Progenitor cell of endocrine pancreas (in vitro differentiated cells): ENCODE measurements at places on chromosomes 7 and 10. TPM values are rescaled to one million over a fixed set of nuclear protein-coding genes. Genes with fewer than 3 reads are reported as not detected.

- H3K4me3 ChIP-seq = no peak overlapping the region
- H3K4me1 ChIP-seq = no peaks in the 10 kb centered on the region
- no peaks in the 10 kb centered on the region for H3K36me3 ChIP-seq
- peaks cover 10% of the 10 kb centered on the region for H3K27me3 ChIP-seq
- DNase-seq = no peak
Observed at GRCh38 chr7:50214126-50214670, 90.3 kb upstream of the IKZF1 start.

DNA sequence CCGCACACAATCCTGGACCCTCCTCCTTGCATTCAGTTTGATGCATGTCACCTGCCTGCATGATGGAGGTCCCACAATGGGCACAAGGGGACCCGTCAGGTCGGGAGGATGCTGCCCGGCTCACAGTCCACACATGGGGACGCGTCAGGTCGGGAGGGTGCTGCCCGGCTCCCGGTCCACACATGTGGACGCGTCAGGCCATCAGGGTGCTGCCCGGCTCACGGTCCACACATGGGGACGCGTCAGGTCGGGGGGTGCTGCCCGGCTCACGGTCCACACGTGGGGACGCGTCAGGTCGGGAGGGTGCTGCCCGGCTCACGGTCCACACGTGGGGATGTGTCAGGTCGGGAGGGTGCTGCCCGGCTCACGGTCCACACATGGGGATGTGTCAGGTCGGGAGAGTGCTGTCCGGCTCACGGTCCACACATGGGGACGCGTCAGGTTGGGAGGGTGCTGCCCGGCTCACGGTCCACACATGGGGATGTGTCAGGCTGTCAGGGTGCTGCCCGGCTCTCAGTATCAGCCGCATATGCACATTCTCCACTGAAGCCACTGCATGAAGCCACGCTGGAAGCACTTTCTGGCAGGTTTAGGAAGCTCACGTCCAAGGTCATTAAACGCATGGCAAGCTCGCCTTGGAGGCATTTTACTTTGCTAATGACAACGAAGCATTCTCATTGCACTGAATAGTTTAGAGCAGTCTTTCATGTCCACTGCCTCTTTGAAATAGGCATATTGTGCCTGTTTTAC lies 50.3 kb downstream of the DIP2C start:
- H3K27me3 ChIP-seq = no peaks in the 10 kb centered on the region
- H3K36me3 ChIP-seq = no peaks in the 10 kb centered on the region
- H3K4me3 ChIP-seq = no peak overlapping the region
- H3K4me1 ChIP-seq = peaks cover 19% of the 10 kb centered on the region
- no peak overlapping the region for H3K27ac ChIP-seq

DNA sequence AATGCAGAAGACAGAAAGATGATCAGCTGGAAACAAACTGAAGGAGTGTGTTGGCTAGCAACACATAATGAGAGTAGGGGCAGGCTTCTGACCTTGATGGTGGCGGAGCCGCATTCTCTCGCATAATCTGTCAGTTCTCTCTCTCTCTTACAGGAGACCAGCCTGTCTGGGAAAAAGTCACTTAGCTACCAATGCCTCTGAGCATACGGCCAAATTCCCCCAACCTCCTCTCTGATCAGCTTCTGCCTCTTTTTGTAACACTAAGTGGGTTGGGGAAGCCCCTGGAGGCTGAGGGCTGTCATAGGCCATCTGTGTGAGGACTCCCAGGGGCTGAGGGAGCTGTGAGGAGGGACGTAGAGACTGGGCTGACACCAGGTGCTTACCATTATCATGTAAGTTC lies 104.6 kb downstream of the HIPK2 start:
- no peak overlapping the region for H3K4me3 ChIP-seq
- H3K4me1 ChIP-seq = peaks cover 47% of the 10 kb centered on the region
- no peak for DNase-seq
- peaks cover 17% of the 10 kb centered on the region for H3K36me3 ChIP-seq
- H3K27me3 ChIP-seq = no peaks in the 10 kb centered on the region

GRCh38 chr7:5388905-5389433 lies 34.7 kb downstream of the TNRC18 start:
- H3K4me1 ChIP-seq = peaks cover 2% of the 10 kb centered on the region
- no peaks in the 10 kb centered on the region for H3K27me3 ChIP-seq
- H3K4me3 ChIP-seq = no peak overlapping the region
- H3K27ac ChIP-seq = no peak overlapping the region
- H3K36me3 ChIP-seq = peaks cover 25% of the 10 kb centered on the region
- no peak for DNase-seq

DNA sequence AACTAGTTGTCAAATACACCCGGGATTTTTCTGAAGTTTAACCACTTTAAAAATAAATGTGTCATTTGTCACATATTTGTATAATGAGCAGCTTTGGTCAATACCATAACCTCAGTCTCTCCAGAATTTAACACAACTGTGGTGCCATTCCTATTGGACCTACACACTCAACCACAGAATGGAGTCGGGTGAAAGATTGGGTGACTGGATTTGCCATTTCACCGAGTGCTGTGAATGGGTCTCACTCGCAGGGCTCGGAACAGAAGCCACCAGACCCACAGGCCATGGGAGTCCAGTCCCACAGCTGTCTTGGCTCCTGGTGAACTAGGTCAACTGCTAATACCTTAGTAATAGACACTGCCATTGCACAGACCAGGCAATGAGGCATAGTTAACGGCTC lies 298.4 kb downstream of the CCDC3 start:
- no peak overlapping the region for H3K4me3 ChIP-seq
- H3K27ac ChIP-seq = no peak overlapping the region
- no peaks in the 10 kb centered on the region for H3K27me3 ChIP-seq
- peaks cover 8% of the 10 kb centered on the region for H3K4me1 ChIP-seq
- no peak for DNase-seq

GPNMB gene
- total RNA-seq = 0.98 and 1.4 TPM in 2 replicates

OR2A14 gene
- not detected in 2 replicates for total RNA-seq

PCGF6 gene
- total RNA-seq = 13.4 and 14.0 TPM in 2 replicates

RNLS gene
- total RNA-seq = 7.5 and 9.2 TPM in 2 replicates

ASZ1 gene
- total RNA-seq = not detected in 2 replicates

TMEM130 gene
- total RNA-seq = 0.20 and 0.60 TPM in 2 replicates

SPDYE1 gene
- total RNA-seq = not detected in 2 replicates

AGR2 gene
- 25.8 and 56.3 TPM in 2 replicates for total RNA-seq

SPAG6 gene
- 8.5 and 8.9 TPM in 2 replicates for total RNA-seq
